Activated CD4-positive, CD25-positive, alpha-beta regulatory T cell treated with anti-CD3 and anti-CD28 coated beads, Interleukin-2, amount 50 U/mL, for 16 hours (primary cell): ENCODE measurements at places on chromosomes 4 and X.

DNA sequence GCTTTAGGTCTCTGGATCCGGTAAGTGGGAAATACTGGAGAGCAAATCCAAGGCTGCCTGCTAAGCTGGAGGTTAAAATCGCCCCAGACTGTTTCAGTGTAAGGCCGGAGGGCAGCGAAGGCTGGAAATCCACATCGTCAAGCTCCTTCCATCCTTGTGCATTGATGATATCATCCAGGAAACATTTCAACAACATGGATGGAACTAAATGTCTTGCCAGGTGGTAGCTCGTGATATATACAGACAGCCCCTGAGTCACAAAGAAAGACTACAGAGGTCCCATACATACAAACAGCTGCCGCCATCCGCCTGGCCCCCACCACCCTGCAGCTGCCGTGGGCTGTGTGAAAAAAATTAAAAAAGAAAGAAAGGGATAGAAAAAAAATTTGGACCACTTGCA, 148.9 kb upstream of the RBPJ start:
- no peak for DNase-seq

DNA sequence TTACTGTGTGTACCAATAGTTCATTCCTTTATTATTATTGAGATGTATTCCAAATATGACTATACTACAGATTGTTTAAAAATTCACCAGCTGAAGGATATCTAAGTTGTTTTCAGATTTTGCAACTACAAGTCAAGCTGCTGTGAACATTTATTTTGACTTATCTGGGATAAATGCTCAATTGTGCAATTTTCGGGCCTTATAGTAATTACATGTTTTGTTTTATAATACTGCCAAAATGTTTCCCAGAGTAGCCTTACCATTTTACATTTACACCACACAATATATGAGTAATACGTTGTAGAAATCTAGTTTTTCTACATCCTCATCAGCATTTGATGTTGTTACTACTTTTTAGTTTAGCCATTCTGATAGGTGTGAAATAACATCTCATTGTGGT, 179.6 kb downstream of the ANTXR2 start:
- no peak for DNase-seq

DNA sequence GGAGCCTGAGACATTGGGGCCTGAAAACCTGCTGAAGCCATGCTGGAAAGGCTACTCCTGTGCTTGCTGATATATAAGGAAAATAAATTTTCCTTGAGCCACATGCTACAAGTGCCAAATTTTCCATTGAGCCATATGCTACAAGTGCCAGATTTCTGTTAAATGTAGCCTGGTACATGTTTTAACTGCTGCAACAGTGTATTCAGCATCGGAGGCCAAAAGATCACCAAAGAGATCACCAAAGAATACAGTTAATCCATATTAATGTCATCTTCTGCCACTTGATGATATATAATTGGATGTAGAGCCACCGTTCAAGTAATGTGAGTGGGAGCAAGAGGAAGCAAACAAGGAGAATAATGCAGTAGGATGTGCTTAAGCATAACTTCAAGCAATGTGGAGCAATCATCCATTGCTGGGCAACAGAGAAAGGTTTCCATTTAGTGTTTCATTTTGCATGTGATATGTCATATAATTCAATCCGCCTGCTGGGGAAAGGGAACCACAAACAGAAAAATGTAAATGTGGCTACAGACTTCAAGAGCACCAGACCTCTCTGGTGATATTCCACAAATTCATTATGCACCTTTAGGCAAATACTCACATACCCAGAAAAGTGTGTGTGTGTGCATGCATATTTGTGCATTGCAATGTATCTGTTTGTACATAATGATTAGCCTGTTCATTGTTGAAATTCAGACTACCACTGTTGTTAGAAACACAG, 295.9 kb downstream of the KCNIP4 start:
- DNase-seq: no peak

DNA sequence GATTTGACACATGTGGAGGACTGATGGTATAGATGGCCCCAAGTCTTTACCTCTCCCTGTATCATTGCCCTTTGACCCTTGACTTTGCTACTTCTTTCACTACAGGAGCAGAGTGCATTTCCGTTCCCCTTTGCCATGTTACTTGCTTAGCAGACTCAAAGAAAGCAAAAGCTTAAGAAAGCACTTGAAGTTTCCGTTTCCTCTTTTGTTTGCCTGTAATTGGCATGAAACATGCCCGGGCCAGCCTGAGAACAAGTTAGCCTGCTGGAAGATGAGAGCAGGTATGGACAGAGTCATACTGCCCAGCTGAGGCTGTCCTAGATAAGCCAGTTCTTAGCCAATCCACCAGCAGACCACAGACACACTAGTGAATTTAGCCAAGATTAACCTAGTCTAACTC, 206.0 kb downstream of the BCOR start:
- DNase-seq: no peak

- no peak for DNase-seq
Observed at GRCh38 chr4:738781-739280, 33.2 kb downstream of the PCGF3 start.
